LHCN-M2 (cell line): ENCODE measurements at places on chromosomes 12 and 14.

DNA sequence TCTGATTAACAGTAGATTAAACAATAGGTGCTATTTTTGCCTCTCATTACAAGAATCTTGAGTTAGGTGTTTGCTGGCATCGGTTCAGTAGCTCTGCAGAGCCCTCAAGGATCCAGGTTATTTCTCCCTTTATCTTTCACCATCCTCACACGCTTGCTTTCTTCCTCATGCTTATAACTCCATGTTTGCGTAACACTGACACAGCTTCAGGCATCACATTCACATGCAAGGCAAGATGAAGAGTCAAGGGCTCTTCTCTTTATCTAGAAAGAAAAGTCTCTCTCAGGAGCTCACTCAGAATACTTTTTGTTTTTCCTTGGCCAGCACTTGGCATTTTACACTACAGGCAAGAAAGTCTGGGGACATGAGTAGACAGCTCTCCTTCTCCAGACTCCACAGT lies 24.2 kb upstream of the PTHLH start:
- DNase-seq: no peak

- DNase-seq: peak; percentile 46
These were observed 1.1 kb downstream of the ADSS1 start for GRCh38 chr14:104724981-104725771.

- no peak for DNase-seq
These were observed 20.2 kb downstream of the CEP170B start for GRCh38 chr14:104885031-104885972.

DNA sequence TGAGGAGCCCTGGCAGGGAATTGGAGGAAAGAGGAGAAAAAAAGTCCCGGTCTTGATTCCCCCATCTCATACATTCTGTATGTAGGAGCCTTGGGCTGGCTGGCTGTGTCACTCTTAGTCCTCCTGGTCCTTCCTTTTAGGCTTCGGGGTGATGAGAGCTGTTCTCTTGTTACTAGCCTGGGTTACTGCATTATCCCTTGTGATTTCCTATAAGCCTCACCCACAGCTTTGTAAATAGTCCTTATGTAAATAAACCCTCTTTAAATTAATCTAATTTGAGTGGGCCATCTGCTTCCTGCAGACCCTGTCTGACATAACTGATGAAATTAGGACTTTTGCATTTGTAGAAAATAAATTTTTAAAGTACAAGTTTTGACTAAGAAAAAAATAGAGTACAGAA lies 19.2 kb downstream of the DNM1L start:
- DNase-seq: no peak

DNA sequence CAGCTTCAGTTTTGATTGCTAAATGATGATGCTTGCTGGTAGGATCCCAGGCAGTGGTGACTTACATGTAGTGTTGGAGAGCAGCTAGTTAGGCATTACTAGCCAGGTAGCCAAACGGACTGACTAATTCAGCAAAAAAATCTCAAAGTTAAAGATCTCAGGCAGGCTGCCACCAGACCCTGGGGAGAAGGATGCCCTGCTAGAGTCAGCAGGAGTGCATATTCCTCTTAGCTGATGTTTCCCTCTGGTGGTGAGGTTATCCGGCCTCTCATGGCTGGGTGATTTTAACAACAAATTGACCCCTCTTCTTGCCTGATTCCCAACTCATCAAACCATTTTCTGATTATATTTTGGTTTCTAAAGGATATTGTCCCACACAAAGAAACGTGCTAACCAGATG lies 2.8 kb downstream of the EFS start:
- DNase-seq: no peak
